NCI-H524 treated with DMSO at 0.1 percent for 48 hours (cell line): ENCODE measurements at places on chromosomes 5 and 9.

DNA sequence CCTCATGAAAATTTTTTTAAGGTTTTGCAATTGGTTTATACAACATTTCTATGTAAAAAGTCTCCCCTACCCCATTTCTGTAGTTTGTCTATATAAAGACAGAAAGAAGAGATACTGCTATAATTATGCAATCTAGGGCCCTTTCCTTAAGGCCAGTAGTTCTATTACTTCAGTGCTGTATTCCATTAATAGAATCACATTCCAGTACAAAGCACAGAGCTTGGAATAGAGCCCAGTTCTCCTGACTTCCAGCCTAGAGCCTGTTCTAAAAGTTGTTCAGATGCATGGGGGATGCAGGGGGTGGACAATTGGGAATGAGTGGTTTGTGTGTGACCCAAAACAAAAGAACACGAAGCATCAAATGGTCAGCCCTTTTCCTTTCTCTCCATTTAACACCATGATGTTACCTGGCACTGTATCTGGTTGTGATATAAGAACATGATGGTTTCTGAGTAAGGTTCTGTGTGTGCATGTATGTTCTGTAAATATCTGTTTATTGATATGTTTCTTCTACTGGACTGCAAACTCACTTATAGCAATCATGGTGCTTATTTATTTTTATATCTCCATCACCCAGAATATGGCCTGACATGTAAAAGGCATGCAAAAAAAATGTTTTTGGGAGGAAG lies 8.2 kb upstream of the GRAMD2B start:
- no peak for DNase-seq

DNA sequence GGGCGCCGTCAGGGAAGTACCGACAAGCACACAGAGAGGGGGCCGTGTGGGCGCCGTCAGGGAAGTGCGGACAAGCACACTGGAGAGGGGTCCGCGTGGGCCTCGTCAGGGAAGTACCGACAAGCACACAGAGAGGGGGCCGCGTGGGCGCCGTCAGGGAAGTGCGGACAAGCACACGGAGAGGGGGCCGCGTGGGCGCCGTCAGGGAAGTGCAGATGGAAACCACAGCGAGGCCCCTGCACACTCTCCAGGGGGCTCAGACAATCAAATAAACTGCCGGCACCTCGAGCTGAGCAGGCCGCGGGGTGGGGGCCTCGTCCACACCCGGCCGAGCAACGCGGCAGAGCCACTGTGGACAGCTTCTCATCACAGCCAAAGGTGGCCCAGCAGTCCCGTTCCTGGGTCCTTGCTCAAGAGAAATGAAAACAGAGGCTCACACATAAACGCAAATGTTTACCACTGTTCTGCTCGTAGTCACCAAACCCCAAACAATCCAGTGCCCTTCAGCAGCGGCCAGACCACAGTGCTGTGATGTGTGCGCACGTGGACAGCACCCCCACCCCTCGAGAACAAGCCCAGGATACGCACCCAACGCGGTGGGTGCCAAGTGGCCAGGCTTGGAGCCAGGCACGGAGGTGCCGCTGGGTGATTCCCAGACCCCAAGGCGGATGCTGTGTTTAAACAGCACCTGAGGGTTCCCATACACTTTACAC lies 24.7 kb downstream of the TPPP start:
- DNase-seq: no peak

DNA sequence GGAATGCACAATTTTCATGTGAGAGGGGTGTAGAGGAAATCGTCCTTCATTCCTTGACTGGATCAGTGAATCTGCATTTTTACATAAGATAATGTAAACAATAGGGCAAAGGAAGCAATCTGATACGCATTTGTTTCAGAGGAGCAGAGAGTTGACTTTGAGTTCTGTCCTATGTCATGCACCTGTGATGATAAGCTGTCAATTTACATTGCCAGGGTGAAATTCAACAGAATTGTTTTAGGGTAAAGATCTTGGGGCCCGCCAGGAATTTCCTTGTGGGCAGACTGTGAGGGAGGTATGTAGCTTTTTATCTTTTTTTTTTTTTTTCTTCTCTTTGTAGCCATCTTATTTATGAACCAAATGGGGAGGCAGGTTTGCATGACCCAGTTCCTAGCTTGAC lies 58.3 kb upstream of the LARP1 start:
- no peak for DNase-seq

DNA sequence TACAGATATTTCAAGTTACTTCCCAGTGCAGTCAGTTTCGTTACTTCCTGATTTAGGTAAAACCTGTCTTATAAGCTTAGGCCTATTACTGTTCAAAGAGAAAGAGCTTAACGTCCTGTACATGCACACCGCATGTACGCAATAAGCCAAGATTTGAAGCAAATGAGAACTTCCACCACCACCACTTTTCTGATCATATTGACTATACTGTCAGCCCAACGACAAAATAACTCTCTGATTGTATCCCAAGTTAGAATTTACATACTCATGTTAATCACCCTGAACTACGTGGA lies 5.1 kb downstream of the NFIB start:
- DNase-seq: no peak

GRCh38 chr5:168747987-168748777 lies 169.0 kb upstream of the PANK3 start:
- no peak for DNase-seq

DNA sequence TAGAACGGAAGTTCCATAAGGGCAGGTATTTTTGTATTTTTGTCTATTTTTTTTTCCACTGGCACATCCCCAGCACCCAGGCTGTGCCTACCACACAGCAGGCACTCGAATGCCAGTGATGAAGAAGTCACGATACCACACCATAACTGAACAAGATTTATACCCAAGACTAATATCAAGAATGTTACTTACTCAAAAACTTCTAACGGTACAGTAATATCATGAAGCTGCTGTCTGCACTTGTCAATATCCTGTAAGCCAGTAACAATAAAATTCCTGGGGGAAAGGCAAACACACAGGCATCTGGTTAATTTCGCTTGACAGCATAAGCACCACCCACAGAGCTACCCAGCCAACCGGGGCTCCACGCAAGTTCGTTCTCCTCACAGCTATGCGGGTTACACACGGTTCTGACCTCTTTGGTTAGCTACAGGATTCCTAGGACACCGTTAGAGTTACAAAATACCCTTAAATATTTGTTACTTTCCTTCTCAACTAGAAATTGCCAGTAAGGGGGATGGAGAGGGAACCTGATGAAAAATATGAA lies 1.3 kb downstream of the MED10 start:
- DNase-seq: no peak

DNA sequence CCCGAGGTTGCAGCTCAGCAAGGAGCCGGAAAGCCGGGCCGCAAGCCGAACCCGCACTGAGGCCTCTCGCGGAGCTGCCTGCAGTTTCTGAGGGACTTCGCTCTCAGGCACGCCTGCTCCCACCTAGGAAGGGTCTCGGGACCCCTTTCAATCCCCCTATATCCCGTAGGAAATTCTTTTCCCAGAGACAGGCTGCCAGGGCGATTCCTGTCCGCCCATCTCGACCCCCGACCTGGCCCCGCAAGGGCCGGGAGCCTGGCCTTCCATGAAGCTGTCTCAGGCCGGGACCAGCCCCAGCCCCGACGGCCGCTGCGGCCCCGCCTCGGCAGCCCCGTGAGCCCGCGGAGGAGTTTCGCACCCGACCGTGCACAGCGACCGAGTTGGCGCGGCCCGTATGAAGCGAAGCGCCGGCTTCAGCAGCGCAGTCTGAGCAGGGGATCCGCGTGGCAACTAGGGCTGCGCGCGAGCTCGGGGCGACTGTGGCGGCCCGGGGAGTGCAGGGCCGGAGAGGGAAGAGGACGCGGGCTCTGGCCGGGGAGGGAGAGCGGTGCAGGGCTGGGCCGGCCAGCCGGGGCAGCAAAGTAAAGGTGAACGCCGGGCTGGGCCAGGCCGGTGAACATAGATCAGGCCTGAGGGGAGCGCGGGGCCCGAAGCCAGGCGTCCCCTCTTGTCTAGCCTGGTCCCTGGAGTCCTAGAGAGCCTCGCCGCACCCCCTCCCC lies 977 bp upstream of the PRDM12 start:
- DNase-seq: no peak

- no peak for DNase-seq
Observed at GRCh38 chr5:80060966-80061365, 25.8 kb downstream of the THBS4 start.
